ENCODE measurements at places on chromosomes 2 and 18.

DNA sequence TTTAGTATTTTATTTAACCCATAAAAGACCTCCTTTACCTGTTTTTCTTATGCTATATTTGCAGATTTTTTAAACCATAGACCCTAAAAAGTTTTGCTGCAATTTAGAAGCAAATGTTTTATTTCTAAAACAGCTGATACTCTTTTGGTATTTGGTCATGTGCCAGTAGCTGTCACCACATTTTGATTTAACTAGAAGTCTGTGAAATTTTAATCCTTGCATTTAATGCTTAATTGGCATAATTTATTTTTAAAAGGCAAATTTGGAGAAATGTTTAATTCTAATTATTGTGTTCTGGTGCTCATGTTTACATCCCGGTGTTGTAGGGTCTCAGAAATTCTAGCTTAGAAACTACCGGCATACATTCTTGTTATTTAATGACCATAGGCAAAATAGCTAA, 111.8 kb downstream of the TTC27 start:
- no peak for DNase-seq

DNA sequence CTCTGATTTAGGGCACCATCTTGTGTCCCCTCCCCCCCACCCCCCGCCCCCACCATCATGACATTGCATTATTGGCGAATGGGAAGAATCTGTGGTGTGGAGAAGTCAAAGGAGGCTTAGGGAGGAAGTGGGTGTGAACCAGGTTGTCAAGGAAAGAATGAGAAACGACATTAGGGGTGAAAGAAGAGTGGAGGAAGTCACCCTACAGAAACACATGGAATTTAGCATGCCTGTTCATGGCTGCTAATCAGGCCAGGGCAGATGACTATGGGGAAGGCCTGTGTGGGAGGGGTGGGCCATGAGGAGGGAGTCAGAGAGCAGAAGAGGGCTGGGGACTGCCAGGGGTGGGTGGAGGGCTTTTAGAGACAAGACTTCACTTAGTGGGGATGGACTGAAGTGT, 81.6 kb downstream of the AOX1 start:
- no peak for DNase-seq

DNA sequence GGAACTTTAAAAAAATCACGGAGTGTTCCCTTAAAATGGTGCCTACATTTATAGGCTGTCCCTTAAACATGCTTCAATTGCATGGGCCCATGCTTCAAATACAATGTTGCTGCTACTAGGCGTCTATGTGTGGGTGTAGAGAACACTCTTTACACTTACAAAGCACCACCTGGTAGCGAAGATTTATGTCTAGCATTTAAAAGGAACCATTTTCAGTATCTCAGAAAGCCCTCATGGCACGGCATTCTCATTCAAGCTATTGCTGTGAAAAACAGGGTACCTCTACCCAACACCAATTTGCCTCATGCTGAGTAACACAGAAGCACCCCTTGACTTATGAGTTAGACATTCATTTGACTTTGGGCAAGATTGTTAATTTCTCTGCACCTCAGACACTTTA, 112.9 kb upstream of the CNTNAP5 start:
- DNase-seq, result no peak

DNA sequence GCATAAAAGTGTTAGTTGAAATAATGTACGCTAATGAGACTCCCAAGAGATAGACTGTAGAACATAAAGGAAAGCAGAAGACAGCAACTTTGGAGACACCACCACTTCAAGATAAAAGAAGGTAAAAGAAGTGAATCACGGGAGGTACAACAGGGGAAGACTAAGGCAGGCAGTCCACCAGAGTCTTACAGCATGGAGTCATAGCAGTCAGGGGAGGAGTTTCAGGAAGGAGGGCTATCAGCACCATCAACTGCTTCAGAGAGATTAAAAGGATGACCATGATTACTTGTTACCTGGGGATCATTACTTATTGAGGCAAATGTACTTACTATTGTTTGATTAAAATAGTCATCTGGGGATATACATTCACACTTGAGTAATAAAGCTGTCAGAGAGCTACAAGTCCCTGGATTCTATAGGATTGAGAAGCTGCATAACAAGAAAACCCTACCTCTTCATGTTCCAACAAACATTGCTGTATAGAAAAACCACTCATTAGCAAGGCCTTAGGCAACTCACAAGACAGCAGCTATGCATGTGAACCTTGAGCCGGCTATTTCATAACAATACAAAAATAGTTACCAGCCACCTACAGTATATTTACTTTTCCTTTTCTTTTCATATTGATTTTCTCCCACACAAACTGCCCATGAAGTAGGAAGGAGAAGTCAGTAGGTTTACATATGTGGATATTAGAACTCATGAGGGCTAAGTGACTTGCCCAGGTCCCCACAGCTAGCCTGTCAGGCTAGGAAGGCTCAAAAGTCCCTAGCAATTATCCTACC, 101.7 kb downstream of the PDE11A start:
- DNase-seq, result no peak

DNA sequence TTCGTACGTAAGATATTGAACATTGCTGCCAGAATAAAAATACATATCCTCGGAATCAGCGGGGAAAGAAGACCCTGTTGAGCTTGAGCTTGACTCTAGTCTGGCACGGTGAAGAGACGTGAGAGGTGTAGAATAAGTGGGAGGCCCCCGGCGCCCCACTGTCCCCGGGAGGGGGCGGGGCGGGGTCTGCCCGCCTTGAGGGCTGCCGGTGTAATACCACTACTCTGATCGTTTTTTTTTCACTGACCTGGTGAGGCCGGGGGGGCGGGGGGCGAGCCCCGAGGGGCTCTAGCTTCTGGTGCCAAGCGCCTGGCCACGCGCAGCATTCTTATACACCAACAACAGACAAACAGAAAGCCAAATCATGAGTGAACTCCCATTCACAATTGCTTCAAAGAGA, 324.0 kb upstream of the REG3G start:
- no peak for DNase-seq

Data from GM20000 (cell line).